Stimulated activated CD4-positive, alpha-beta T cell treated with anti-CD3 and anti-CD28 coated beads, Interleukin-15, amount 100 ng/mL, for 48 hours (primary cell): ENCODE measurements at places on chromosomes 7 and 10.

GRCh38 chr10:97726636-97727178 is 10.2 kb upstream of the ZFYVE27 start:
- no peak for DNase-seq

DNA sequence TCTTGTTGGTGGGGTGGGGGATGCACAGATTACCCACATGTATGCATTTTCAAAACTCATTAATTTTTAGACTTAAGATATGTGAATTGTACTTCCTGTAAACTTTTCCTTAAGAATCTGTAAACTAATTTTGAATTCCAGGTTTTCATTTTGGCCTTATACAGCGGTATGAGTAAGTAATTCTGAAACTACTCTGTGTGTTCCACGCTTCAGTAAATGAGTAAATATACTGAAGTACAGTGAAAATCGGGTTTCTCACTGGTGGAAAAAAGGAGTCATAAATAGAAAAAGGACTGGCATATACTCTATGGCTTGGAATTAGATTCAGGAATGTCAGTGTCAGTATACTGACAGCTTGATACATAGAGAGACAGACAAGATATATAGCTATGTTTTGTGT is 72.8 kb downstream of the CTTNBP2 start:
- DNase-seq = no peak

- DNase-seq = no peak
Observed at GRCh38 chr7:1738511-1738910, 68.4 kb downstream of the ELFN1 start.

DNA sequence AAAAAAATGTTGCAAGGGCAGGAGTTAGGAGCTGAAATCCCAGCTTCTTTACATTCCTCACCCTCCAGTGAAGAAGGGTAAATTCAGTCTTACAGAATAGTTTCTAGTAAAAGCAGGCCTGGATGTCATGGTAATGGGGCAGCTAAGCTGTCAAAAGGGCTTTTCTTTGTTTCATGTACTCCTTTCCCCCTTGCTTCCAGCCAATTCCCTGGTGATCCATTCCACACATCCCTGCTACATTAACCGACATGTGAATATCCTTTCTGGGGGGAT is 36.0 kb downstream of the RHEB start:
- DNase-seq = no peak

- no peak for DNase-seq
Observed at GRCh38 chr7:15863951-15864625, 177.6 kb upstream of the MEOX2 start.

DNA sequence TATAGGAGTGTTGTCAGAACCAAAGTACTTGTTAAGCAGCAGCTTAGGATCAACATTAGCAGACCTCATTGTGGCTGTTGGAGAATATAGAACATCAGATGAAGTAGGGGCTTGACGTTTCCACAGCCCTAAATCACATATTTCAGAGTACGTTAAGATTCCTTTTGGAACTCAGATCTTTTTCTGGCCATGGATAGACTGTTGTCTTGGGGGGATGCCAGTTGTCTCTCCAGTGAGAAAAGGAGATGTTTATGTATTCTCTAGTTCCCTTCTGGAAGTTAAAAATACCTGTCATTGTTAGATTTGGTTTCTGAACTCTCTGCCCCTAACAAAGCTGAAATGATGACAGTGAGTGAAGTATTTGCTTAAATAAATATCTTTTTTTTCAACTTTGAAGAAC is 191.3 kb downstream of the AUTS2 start:
- DNase-seq = no peak

DNA sequence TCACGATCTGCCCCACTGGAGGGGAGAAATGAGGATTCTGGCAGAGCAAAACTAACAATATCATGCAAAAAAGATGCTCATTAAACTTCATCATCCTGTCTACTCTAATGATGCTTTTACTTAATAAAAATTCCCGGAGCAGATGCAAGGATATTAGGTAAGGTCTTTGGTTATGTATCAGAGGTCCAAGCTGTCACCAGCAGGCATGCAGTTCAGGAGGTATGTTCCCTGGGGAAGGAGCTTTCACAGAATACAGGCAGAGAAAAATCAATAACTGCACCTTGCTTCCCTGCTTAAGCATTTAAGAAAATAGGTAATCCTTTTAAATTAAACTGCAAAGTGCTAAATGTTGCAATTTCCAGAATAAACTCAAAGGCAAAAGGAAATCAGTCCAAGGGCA is 81.6 kb upstream of the C1QL3 start:
- no peak for DNase-seq

DNA sequence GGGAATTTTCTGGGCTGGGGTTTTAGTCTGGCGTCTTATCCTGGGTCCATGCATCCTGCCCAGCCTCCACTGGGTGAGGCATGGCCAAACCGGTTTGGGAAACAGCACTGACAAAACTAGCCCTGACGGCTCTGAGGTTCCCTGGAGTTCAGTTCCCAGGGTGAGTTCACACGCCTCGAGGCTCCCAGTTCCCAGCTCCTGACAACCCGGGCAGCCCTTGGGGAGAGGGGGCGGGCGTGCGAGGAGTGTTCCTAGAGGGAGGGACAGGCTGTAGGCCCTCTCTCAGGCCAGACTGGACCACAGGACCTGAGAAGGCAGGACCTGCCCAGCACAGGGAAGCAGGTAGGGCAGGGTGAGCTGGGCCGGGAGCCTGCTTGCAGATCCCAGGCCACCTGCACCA is 82.3 kb upstream of the PPIF start:
- DNase-seq = no peak
